ENCODE measurements at places on chromosomes 3 and 15. TPM values are rescaled to one million over a fixed set of nuclear protein-coding genes. Genes with fewer than 3 reads are reported as not detected.

DNA sequence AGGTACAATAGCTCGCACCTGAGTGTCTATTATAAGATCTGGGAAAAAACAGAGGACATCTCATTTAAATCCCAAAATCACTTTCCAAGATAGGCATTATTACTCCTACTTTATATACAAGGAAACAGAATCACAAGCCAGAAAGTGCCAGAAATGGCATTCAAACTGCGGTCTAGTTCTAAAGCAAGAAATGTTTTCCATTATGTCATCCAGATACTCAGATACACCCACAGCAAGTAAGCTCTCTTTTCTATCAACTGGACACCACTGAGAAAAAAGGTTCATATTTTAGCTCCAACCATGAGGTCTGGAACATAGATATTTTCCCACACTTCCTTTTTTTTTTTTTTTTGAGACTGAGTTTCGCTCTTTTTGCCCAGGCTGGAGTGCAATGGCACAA lies 8.1 kb downstream of the SLC33A1 start:
- DNase-seq, result no peak

DNA sequence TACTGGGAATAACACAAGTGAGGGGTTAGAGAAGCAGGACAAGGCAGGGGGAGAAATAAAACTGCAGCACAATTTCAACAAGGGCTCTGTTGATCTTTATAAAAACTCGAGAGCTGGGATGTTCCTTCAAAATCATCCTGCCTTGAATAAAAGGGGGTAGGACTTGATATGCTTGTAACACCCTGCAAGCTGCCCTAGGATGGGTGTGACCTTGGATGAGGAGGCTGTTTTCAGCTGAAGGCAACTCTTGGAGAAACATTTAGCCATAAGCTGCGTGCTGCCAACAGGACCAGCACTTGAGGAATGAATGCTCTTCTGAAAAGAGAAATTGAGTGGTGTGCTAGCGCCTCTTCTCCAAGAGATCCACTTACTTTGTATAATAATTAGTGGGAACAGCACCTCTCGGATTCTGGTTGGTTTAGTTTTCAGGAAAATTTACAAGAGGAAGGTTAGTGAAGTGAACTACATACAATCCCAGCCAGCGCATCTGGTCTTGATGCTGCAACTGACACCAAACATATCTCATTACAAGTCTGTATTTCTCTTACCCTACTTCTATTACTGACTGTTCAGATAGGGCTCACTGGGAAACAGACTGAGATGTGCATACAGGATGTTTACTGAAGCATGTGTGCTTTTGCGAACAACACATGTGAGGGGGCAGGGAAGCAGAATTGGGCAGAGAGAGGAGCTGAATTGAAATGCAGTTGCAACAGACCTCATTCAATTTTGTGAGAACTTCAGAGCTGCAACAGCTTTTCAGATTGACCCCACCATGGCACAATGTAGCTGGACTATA lies 643.0 kb upstream of the GOLIM4 start:
- no peak for DNase-seq

DNA sequence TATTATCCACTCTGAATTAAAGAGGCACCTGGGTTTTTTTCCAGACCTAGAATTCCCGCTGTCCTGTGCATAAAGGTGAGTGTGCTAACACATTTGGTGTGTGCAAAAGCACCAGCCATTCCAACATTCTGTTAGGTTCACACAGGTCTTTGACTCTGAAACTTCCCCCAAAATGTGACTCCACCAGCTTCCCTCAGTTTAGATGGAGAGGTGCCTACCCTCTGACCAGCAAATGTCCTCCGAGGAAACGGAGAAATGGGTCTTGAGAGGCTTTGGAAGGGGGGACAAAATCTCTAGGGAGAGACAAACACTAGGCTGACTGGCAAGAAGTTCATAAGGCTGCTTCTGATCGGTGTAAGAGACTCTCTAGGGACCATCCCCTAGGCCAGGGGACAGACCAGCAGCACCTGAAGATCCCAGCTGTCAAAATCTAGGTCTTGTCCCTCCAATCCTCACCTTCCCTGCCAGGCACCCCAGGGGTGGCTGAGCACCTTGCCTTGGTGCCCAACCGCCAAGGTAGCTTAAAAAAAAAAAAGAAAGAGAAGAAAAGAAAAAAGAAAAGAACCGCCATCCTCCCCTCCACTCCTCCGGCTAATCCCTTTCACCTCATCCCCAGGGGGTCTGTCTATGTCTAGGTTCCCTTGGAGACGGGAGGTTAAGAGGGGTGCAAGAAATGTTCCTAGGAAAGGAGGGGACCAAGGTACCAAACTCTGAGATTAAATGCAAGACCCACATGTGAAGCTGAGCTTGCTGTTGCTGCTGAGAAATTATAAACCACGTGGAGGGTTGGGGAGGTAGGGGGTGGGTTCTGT lies 2.0 kb upstream of the MECOM start:
- DNase-seq, result no peak

DNA sequence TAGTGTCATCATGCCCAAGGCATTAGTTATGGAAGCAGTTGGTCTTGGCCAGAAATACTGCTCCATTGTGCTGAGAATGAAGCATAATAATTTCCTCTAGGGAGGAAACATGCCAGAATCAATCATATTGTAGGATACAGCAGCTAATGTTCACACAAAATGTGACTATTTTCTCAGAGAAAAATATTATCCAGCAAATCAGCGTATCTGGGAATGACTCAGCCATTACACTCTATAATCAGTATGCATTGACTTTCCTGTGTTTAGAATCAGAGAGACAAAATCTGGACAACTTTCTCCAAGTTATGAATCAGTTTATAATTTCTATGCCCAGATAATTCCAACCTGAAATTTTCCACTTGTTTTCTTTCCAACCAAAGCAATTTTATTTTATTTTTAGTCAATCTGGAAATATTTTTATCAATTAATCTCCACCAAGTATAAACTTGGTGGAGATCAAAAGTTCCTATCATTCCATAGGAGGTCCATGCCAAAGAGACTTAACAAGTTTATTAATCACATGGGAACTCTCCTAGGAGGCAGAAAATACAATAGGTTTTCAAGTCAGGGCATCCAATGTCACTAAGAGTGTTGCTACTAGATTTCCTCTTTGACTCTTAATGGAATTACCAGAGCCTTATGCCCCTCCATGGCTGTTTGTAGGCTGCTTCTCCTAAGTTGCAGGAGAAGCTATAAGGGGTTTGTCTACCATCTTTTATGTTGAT lies 36.4 kb downstream of the SUCNR1 start:
- no peak for DNase-seq

DNA sequence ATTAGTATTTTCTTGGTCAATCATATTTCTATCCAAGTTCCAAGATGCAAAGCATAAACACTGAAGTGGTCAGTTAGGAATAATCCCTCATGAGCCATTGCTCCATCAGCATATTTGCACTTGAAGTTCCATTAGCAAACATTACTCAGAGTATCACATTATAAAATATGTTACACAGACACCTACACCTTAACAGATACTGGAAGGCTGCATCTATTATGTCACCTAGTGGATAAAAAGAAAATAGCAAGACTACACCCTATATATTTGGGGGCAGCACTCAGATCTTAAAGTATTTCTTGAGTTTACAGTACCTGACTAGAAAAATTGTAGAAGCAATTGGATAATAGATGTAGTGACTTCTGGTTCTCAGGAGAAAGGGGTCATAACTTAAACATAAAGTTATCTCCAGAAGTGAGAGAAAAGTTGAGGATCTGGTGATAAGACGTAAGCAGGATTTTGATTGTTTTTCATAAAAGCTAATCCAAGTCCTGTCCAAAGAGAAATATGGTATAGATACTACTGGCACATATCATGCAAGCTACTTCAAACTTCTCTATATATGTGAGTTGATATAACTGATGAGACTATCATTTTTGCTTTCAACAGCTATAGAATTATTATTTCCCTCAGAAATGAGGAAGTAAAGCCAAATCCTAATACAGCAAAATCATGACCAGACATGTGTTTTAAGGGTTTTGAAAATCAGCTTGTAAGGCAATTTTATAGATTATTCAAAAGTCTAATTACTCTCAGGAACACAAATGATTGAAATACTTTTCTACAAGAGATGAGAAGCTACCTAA lies 422.2 kb downstream of the GBE1 start:
- no peak for DNase-seq

LAMB2 gene
- total RNA-seq, result 1,096 TPM

- no peak for DNase-seq
These were observed 52.3 kb upstream of the PIAS1 start for GRCh38 chr15:68001811-68002210.

GRCh38 chr3:24519368-24520100 lies 24.9 kb upstream of the THRB start:
- no peak for DNase-seq

GRCh38 chr3:34189133-34189532 lies 390.7 kb downstream of the PDCD6IP start:
- no peak for DNase-seq

GRCh38 chr15:40472171-40472727 lies 1.5 kb downstream of the CHST14 start:
- peak; percentile 63 for DNase-seq

GRCh38 chr15:79059081-79059572 lies 31.5 kb downstream of the RASGRF1 start:
- no peak for DNase-seq
